ENCODE measurements at places on chromosomes 1 and 21. TPM values are rescaled to one million over a fixed set of nuclear protein-coding genes. Genes with fewer than 3 reads are reported as not detected.

LINGO4 gene
- polyA plus RNA-seq, result 0.04 TPM

HCN3 gene
- polyA plus RNA-seq, result 6.8 TPM

C1orf185 gene
- not detected for polyA plus RNA-seq

MSH4 gene
- 0.25 TPM for polyA plus RNA-seq
